Stimulated activated CD4-positive, alpha-beta T cell treated with anti-CD3 and anti-CD28 coated beads, Interleukin-1b, Interleukin-23, amount 100 ng/mL, for 24 hours (primary cell): ENCODE measurements at places on chromosomes 1 and 21.

GRCh38 chr1:48230236-48230635 is 7.7 kb downstream of the SLC5A9 start:
- DNase-seq = no peak

DNA sequence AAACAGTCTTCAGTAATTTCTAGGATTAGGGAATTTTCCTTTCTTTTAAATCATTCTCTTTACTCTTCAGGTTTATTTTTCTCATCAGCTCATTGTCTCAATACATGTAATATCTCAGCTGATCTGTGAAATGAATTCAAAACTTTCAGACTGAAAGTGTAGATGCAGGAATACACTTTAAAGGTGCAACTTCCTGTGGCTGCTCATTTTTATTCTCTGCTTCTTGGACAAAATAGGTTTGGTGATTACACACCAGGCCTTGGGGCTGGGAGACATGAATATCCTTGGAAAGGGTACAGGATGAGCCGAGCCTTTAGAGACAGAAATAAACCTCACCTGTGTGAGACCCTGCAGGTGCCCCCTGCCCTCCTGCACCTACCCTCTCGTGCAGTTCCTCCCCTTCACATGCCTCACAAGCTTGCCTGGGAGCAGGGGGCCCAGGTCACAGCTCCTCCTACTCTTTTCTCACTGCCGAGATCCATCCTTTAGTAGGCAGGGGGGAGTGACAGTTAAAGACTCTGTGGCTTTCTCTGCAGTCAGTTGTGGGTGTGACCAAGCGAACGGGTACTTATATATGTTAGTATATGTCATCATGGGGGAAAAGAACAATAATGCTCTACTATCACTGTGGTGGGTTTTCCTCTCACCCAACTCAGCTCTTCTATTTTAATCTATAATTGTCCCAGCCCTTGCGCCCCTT is 23.6 kb downstream of the XCL2 start:
- DNase-seq = peak; percentile 11

- DNase-seq = no peak
Observed at GRCh38 chr1:155060736-155061135, 2.8 kb upstream of the EFNA4 start.

DNA sequence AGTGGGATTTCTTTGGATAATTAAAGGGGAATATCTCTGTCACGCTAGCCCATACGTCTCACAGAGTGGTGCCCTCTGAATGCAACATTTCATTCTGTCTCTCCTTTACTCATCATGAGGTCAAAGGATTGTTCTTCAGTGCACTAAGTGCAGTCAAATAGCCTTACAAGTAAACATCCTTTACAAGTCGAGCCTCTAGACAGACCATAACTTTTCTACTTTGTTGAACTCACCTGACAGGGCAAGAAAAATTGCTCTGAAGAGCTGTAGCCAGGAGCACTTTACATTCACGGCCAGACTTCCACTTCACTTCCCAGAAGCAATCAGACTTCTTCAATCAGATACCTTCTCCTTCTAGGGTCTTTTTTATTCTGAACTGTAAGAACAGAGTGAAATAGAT is 768.0 kb upstream of the TMPRSS15 start:
- no peak for DNase-seq

DNA sequence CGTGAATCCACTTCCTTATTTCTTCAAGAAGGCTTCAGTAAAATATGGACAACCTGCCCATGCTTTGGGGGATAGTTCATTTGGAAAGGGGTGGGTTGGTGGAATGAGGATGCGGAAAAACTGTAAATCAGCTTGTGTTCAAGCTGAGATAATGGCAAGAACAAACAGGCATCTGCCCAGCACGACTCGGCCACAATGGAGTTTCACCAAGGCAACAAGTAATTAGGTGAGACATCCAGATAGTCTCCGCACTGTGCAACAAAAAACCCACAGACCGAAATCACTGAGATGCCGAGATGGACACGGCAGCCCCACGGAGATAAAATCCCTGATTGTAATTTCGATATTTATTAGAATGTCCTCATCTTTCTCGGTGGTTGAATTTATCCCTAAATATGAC is 455.2 kb downstream of the AJAP1 start:
- DNase-seq = no peak

DNA sequence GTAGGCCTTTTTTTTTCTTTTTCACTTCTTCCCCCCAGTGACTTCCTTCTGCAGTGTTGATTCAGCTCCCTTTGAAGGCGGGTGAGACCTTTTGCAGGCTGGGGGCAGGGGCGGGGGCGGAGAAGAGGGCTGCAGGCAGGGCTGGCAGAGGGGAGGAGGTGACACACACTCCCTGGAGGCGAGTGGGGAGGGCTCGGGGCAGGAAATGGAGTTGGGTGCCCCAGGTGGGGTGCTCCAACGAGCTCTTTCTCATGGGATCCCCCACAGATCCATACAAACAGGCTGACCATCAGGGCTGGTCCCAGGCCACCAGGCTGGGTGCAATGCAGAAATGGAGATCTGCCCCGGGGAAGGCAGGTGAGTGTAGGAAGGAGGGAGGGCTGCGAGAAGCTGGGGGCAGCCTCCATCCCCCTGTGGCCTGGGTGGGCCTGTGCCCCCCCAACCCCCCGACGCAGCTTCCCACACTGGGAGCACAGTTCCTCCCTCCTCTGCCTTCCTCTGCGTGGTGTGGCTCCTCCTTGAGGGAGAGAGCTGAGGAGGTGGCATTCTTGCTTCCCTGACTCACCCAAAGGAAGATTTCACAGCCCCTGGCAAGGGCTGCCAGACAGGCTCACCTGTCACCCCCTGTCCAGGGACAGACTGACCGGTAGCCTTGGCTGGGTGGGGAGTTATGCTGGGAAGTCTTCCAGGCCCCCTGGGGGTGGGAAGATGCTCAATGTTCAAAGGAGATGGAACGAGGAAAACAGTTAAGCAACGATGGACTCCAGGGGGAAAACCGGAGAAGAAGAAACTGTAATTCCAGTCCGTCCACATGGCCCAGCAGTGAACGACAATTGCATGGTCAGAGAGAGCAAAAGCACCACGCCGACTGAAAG is 7.1 kb upstream of the ITGB2 start:
- peak; percentile 67 for DNase-seq

GRCh38 chr1:233569636-233570035 is 44.3 kb upstream of the KCNK1 start:
- DNase-seq = no peak

DNA sequence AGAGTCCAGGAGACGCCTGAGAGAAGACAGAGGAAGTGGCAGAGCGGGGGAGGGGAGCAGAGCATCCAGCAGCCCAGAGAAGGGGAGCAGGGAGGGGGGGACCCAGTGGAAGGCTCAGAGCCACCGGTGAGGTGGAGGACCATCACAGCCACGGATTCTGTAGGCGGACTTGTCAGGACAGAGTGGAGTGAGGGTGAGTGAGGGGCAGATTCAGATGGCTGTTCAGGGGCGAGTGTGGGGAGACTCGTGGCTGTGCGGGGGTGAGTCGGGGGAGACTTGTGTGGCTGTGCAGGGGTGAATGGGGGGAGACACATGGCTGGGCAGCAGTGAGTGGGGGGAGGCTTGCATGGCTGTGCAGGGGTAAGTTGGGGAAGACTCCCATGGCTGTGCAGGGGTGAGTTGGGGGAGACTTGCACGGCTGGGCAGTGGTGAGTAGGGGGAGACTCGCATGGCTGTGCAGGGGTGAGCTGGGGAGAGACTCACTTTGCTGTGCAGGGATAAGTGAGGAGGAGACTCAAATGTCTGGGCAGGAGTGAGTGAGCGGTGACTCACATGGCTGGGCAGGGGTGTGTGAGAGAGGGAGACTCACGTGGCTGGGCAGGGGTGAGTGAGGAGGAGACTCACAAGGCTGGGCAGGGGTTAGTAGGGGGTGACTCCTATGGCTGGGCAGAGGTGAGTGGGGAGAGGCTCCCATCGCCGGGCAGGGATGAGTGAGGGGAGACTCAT is 56.8 kb upstream of the ABCG1 start:
- no peak for DNase-seq

GRCh38 chr1:234861761-234862160 is 251.8 kb upstream of the IRF2BP2 start:
- no peak for DNase-seq

DNA sequence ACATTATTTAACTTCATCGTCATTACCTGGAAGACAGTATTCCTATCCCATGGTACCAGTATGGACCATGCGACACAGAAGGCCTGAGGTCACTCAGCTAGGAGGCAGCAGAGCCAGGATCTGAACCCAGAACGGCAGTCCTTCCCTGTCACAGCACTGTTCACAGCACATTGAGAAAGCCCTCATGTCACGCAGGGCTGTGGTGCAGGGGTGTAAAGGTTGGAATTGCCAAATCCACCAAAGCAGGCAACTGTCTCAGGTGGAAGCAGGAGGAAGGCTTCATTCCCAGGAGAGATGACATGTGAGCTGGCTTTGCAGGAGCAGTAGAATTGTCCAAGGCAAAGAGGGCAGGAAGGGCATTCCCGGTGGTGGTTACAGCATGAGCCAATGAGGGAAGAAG is 9.9 kb upstream of the TTC22 start:
- no peak for DNase-seq

DNA sequence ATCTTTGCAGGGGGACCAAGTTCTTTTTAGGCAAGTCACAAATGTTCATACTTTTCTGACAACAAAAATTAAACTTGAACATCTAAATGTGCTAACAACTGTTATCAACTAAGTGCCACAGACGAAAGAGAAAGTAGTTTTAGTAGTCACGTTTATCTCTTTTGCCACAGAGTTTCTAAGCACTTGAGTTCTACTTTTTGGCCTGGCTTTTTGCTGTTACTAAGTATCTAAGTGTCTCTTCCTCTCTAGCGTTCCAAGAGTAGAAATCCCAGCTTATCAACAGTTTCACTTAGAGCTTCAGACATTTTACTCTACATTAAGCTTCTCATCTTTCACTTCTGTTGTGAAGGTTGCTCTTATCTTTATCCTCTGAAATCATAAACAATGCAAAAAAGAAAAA is 34.2 kb downstream of the GATAD2B start:
- DNase-seq = no peak

DNA sequence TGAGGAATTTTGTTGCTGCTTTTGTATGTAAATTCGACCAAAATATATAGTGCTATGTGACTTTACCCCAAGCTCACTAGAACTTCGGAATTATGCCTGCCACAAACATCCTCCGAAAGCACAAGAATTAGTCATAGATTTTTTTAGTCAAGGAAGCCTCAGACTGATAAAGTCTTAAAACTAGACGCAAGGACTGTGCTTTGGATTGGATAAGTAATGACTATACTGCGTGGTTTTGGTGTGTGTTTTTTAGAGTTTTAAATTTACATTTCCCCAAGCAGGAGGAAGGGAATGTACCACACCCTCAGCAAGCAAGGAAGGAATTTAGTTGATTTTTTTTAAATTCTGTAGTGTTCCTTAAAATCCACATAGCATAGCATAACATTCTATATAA is 10.3 kb downstream of the WLS start:
- no peak for DNase-seq

DNA sequence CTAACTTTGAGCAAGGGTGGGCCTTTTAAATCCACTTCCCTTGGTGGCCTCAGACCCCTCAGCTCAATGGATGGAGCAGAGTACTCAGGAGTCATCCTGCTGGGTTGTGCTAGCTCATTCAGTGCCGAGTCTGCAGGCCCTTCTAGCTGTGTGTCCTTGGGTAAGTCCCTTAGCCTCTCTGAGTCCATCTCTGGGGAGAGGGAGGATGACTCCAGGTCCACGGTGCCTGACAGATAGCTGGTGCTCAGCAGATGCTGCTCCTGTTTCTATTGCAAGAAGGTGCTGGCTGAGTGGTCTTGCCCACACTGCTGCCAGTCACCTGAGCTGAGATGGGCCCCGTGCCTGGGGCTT is 11.0 kb downstream of the LDLRAP1 start:
- no peak for DNase-seq

GRCh38 chr21:36694593-36695282 is 4.2 kb upstream of the SIM2 start:
- no peak for DNase-seq

GRCh38 chr1:10211805-10212410 is 1.5 kb downstream of the KIF1B start:
- DNase-seq = no peak

GRCh38 chr1:243658594-243659105 is 191.4 kb downstream of the AKT3 start:
- DNase-seq = no peak

DNA sequence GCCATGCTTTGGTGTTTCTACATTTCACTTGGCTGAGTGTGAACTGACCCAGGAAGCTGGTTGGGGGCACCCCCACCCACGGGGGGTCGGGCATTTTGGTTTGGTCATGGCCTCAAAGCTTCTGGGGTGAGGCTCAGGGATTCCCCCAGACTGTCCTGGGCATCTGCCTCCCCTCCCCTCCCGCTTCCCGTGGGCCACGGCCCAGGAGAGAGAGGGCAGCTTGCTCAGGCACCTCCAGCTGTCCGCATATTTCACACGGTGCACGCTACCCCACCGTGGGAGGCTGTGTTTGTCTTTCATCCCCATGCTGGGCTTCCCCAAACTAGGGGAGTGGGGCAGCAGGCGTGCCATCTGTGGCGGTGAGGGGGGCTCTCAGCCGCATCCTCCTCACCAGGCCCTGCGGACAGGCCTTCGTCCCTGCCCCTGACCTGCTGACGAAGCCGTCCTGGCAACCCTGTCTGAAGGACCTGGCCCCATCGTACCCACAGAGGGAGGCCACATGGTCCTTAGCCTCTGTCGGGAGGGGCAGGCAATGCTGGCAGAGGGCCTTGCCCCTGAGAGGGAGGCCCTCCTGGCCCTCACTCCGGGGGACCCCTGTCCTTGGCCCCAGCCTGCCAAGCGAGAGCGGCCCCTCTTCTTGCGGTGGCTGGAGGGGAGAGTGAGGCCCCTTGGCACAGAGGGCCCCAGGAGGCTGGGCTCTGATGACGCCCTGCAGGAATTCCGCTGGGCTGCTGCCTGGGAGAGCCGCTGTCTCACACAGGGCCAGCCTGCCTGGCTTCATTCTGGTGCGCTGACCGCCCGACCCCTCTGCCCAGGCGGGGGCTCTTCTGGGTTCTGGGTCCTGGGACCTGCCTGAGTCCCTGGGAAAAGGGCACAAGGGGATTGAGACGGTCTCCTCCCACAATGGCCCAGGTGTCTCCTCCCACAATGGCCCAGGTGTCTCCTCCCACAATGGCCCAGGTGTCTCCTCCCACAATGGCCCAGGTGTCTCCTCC is 22.1 kb downstream of the TP73 start:
- DNase-seq = no peak

DNA sequence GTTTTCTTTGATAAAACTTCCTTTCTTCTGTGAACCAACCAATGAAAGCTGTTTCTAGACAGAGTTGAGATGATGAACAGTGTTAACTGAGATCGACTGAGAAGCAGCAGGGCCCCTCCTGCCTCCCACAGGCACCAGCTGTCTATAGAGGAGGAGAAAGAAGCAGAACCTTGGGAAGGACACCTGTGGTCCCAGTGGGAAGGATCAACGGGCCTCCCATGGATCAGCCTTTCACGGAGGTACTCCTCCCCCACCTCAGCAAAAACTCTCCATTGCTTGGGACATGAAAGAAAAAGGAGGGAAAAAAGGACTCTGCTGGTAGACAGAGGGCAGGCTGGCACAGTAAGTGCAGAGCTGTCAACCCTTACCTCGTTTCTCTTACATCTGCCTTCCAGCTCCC is 40.5 kb downstream of the PLPPR5 start:
- DNase-seq = no peak
